CD4-positive, alpha-beta T cell treated with Interleukin-12 subunit alpha and Interleukin-12 subunit beta, for 1 hour (primary cell): ENCODE measurements at places on chromosomes 12 and 14.

DNA sequence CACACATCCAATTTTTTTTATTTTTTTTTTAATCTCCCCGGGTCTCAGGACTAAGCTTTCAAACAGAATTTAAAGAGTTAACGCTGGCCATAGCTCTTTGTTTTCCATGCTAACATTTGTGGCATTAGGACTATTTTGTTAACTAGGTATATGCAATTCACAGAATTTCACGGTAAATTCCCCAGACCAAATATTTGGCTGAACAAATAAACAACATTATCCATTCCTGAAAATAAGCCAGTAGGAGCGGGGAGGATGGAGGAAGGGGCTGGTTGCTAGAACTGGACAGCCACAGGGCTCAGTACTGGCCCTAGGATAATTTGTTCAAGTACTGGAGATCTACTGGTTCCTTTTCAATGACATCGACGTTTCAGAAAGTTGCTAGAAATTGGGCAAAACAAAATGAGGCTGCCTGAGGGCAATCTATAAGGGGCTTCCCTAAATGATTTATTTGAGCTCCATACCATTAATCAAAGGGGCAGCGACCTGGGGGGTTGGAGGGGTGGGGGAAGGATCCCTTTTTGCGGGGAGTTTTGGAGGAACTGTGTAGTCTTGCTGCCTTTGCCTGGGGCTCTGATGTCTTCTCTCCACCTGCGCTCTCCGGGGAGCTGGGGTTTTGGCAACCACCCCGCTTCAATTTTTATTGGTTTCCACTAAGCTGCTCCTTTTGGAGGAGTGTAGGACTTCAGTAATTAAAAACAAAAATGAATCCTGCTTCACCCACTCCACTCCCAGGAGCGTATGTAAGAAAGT, 9.0 kb downstream of the BMP4 start:
- no peak for DNase-seq

GRCh38 chr14:21103411-21103709, 2.5 kb downstream of the TMEM253 start:
- no peak for DNase-seq

GRCh38 chr14:58054100-58054499, 97.9 kb downstream of the ARMH4 start:
- DNase-seq = no peak

DNA sequence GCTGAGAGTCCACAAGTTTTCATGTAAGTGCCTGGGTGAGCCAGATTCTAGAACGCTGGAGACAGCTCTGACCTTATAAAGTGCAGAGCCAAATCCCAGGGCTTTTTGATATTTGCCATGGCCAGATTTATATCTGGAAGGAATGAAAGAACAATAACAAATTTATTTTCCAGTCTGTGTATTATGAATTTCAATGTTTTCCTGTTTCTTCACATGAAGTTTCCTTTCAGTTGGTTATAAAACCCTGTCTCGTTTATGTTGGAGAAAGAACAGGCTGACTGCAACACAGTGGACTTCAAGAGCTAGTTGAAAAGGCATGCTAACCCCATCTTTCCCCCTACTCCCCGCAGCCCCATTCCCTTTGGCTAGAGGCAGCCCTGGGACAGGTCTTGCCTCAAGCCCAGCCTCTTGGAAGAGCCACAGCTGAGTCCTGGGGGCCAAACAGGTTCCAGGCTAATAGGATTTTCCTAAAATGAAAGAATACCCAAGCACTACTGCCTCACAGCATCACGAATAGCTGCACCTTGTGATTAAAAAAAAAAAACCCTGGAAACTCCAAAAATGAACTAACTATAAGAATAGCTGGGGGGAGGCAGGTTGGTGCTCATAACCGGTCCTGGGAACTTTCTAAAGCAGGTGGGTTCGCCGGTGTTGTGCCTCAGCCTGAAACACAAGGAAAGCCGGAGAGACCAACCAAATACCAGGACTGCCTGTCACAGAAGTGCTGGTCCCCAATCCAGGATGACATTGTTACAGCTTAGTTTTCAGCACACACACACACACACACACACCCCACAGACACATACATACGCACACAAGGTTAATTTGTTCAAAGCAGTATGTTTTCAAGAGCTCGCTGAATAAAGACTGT, 1.5 kb downstream of the FBLN5 start:
- DNase-seq = no peak

DNA sequence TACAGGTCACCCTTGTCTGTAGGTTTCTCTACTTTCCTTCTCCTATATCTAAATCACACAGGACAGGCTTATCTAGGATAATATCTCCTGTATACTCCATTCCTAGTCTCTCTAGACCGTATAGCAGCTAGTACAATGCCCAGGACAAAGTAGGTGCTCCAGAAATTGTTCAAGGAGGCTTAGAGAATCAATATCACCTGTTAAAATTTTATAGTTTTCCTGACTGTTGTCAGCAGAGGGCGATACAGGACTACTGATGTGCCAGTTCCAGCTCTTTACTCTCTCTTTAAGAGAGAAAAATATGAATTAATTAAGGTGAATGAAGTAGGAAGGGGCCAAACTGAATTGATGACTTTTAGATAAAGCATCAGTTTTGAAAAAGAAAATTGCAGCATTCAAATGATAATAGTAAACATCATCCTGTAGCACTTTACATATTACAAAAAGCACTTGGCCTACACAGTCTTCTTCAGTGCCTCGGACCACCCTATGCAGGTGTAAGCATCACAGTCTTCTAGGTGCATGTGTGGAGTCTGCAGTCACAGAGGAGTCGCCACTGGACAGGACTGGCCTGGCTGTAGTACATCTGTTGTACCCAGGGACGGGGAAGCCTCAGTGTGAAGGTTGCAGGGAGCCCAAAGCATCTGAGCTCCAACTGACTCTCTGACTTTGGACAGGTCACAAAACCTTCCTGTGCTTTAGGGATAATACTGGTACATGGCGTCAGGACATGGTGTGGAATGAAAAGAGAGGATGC, 61.9 kb upstream of the MAX start:
- peak; percentile 66 for DNase-seq

GRCh38 chr14:101256266-101256665, 305.0 kb upstream of the DIO3 start:
- DNase-seq = no peak

- peak; percentile 69 for DNase-seq
These were observed at the start of gene POC1B for GRCh38 chr12:89525824-89526770. Gene POC1B (minus strand): TSS chr12:89526047. CDS start chr12:89525895, 152 bp downstream.

DNA sequence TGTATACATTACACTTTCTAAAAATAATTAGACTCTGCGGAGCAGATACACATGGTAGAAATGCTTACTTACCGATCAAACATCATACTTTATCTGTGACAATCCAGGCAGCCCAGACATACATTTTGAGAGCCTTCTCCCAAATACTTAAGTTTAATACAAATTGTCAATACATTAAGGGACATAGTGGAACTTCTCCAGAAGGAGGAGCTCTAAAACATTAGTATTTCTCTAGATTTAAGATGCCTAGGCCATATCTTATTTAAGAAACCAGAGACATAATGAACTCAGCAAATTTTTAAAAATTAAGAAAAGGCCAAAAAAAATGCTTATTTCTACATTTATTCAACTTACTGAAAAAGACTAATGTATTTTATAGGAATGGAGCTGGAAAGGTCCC, 16.1 kb downstream of the ACSM4 start:
- DNase-seq = peak; percentile 9

DNA sequence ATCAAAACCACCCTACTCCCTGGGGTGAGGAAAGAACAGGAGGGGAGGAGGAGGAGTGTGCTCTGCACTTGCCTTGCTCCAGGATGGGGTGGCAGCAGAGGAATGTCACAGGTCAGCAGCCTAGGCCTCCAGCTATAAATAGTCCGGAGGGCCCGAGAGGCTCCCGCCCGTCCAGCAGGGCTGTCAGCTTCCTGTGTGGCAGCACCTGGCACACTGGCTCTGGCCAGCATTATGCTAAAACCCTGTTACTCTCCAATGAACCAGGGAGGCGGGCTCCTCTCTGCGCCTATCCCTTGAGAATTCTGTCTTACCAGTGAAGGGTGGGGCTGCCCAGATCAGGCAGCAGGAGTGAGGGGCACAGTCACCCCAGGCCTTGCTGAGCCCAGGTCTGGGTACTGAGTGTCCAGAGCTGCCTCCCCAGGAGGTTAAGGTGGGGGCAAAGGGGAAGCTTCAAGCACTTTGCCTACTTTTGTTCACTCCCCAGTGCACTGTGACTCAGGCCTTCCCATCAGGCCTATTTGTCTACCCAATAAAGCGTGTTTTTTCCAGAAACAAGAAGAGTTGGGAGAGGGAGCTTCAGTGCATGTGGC, 1.2 kb upstream of the COX14 start:
- no peak for DNase-seq

DNA sequence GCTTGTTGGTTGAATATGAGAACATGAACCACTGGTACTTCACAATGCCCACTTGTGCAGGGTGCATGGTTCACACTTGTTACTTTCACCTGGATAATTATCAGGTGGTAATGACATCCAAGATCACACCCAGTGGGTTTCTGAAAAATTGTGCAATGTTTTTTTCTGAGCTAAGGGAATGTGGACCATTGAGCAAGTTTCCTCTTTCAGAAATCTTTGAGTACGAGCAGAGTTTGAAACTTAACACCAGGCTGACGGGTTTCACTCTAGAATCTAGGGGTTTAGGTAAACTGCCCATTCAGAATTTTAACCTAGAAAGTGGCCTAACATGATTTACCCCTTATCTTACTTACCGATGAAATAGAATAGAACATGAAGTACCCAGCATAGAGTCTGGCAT, 389.6 kb downstream of the PAWR start:
- DNase-seq = no peak

- DNase-seq = no peak
These were observed 221.2 kb downstream of the KCNH5 start for GRCh38 chr14:62824086-62824485.

DNA sequence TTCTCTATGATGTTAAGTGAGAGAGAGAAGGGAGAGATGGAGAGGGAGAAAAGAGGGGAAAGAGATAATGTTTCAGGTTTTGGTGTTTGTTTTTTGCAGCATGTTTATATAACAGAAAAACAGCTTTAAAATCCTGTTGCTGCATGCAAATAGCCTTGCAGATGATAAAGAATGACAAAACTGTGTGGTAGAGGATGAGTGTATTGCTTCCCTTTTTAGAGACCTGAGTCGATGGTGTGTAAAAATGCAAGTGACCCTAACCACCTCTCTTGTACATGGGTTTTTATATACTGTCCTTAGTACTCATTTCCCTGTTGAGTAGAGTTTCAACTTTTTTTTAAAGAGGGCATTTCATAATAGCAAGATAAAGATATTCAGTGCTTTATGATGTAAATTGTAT, 249.1 kb downstream of the AKAP6 start:
- no peak for DNase-seq

DNA sequence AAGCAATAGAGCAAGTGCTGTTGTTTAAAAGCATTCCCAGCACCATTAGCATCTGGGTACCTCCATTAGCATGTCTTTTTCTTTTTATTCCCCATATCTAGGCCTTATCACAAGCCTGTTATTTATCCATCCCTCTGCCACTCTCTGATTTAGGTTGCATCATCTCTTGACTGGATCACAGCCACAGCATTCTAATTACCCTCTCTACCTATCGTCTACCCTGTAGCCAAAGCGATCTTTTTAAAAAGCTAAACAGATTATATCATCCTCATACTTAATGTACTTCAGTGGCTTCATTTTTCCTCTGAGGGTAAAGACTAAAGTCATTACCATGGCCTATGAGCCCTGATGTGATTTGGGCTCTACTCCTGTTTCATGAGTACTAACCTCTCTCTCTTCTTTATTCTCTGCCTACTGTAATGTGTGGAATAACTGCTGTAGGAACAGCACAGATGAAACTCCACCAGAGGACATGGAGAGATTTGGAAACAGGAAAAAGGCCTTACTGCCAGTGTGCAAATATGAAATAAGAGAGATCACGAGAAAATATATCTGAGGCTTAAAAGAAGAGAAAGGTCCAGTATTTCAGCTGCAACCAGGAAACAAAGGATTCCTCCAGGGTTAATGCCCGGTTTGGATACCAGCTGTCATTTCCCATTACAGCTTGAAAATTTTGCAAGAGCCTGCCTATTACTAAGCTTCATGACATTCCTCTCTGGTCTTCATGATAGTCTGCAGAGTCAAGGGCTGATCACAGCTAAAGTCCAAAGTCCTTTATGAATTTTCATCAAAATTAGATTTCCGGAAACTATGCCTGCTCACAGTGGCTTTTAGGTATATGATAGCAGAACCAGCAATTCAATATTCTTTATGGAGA, 422.5 kb upstream of the PDE3A start:
- no peak for DNase-seq

DNA sequence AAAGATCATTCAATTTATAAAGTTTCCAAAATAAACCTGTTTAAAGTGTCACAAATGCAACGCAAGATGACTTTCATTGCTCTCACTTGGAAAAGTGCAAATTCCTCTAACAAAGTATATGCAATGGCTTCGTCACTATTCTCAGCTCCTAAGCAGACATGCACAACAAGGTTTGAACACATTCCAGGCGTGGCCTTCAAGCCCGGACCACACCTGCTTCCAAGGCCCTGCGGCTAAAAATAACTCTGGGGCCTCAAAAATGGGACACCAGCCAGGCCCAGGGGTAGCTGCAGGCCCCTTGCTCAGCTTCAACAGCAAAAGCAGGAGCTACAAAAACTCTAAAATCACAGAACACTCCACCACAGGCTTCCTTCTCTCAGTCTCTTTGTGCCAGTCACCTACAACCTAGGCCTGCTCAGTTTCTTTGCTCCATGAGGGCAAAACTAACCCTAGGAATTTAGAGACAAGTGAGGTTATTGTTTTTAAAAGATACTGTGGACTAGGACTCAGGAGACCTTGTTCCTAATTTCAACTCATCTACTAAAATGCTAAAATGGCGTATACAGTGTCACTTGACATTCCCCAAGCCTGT, 29.3 kb downstream of the DUSP16 start:
- DNase-seq = no peak

DNA sequence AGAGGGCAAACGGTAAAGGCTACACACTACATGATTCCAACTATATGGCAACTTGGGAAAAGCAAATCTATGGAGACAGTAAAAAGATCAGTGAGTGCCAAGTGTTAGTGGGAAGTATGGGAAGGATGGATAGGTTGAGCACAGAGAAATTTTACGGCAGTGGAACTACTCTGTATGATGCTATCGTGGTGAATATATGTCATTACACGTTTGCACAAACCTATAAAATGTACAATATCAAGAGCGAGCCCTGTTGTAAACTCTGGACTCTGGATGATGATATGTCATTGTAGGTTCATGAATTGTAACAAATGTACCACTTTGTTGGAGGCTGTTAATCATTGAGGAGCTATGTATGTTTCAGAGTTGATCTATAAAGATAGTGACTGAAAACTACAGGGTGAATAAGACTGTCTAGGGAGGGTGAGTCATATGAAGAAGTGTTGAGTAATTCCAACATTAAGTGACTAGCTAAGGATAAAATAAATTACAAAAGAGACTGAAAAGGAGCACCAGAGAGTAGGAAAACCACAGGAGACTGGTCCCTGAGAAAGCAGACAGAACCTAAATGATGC, 349.2 kb upstream of the LMO3 start:
- DNase-seq = no peak

DNA sequence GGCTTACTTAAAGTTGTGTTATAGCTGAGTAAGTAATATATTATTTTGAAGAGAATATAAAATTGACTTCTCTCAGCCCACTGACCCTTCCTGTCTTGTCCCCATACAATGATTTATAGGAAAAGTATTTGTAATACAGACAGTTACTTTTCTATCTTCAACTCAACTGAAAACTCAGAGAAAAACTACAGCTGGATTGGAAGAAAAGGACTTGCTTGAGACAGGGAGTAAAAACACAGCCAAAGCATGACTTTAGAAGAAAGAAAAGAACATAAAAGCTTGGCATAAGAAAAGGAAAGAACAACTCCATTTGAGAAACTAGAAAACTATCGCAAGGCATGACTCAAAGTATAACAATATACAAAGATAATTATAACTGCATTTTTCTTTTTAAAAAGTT, 57.5 kb downstream of the MSRB3 start:
- DNase-seq = no peak

- DNase-seq = peak; percentile 59
These were observed 6.9 kb downstream of the RTRAF start for GRCh38 chr14:51996148-51996746.
